Activated effector memory CD4-positive, alpha-beta T cell treated with anti-CD3 and anti-CD28 coated beads, Interleukin-2, amount 50 U/mL, for 16 hours (primary cell): ENCODE measurements at places on chromosomes 5 and 9.

- DNase-seq = no peak
Observed at GRCh38 chr5:81525690-81526089, 131.8 kb upstream of the ACOT12 start.

- no peak for DNase-seq
Observed at GRCh38 chr9:95147452-95148207, 169.9 kb downstream of the FANCC start.

GRCh38 chr5:107542428-107542827, 128.3 kb downstream of the EFNA5 start:
- no peak for DNase-seq

GRCh38 chr9:83981126-83981871, 694 bp downstream of the RMI1 start:
- no peak for DNase-seq

- DNase-seq = no peak
Observed at GRCh38 chr5:139658928-139659667, 10.9 kb downstream of the CXXC5 start.

- no peak for DNase-seq
Observed at GRCh38 chr9:100474082-100474923, 1.4 kb downstream of the TMEFF1 start.

DNA sequence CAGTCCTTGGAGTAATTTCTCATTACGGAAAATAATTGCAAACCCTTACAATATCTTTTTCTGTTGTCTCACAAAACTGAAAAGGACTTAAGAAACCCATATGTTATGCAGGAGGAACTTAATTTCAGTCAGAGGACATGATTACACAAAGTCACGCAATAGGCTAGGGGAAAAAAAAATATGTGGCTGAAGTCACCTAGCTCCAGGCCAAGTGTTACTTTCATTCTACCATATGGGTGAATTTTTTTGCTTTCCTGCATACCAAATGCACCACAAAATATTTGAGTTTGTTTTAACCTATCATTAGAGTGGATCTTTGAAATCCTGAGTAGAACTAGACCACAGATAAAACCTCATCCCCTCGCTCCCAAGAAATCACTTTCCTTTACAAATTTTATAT, 523.5 kb downstream of the CAAP1 start:
- no peak for DNase-seq
